ENCODE measurements at places on chromosomes 6 and 20.

DNA sequence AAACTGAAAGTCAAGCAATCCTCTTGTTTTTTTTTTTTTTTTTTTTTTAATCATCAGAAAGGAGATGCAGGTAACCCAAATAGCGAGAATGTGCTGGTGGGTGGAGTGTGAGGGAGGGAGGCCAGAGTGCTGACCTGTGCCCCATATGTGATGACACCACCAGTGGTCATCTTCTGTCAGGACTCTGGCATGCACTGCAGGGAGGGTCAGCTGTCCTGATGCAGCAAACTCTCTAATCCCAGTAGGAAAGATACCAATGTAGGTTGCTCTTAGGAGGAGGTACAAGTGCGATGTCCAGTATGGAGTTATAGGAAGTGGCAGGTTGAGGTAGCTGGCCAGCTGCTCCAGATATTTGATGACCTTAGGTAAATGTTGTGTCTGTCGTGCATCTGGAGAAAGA lies 2.8 kb upstream of the CST4 start:
- DNase-seq = no peak

GRCh38 chr6:147176795-147177194 lies 27.4 kb upstream of the STXBP5 start:
- DNase-seq = no peak

DNA sequence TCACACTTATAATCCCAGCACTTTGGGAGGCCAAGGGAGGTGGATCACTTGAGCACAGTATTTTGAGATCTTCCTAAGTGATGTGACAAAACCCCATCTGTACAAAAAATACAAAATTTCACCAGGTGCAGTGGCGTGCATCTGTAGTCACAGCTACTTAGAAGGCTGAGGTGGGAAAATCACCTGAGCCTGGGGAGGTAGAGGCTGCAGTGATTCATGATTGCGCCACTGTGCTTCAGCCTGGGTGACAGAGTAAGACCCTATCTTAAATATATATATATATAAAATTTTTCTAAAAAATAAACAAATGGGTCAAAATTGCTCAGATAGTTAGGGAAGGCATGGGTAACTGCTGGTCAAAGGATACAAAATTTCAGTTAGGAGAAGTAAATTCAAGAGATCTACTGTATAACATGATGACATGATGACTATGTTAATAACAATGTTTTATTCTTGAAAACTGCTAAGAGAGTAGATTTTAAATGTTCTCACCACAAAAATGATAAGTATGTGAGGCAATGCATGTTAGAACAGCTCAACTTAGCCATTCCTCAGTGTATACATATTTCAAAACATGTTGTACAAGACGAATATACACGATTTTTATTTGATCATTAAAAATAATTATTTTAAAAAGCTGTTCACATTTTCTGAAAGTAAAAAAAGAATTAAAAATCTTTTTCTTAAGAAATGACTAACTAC lies 24.4 kb downstream of the TBC1D32 start:
- DNase-seq = no peak

DNA sequence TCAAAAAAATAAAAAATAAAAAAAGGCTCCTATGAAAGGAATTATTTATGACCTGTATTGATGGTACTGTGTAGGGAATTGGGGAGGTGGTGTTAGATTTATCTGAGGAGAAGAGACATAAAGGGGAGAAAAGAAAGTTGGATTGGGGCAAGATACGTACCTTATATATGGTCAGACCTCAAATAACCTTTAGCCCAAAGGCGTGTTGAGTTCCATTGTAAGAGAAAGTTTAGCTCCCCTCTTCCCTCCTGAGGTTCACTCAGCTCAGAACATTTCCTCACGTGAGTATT lies 296.9 kb downstream of the ADGB start:
- no peak for DNase-seq

DNA sequence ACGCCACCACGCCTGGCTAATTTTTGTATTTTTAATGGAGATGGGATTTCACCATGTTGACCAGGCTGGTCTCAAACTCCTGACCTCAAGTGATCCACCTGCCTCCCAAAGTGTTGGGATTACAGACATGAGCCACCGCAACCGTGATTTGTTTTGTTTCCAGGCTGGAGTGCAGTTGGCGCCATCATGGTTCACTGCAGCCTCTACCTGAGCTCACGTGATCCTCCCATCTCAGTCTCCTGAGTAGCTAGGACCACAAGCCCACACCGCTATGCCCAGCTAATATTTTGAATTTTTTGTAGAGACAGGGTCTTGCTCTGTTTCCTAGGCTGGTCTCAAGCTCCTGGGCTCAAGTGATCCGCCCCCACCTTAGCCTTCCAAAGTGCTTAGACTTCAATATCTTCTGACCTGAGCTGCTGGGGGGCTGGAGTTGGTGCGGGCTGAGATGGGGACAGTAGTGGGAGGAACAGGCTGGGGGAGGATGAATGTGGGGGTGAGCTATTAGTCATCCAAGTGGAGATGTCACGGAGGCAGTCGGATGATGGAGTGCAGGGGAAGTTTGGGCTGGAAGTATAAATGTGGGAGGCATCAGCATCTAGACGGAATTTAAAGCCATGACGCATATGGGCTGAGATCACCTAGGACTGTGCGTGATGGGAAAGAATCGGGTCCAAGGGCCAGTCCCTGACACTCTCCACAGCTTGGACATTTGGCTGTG lies 23.1 kb upstream of the ZMYND8 start:
- no peak for DNase-seq

DNA sequence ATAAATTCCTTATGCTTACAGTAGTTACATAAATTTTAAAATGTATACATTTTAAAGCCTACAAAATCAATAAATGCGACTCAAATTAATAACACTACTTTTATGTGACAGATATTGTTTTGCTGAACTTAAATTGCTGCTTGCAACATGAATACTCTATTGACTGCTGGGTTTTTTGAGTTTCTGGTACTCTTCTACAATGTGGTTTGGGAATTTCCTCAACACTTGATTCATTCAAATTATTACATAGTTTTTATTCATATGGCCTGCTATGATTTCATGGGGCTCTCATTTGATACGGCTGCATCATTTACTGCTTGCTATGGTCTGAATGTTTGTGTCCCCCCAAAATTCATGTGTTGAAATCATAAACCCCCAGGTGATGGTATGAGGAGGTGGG lies 2.3 kb upstream of the TXLNB start:
- no peak for DNase-seq

DNA sequence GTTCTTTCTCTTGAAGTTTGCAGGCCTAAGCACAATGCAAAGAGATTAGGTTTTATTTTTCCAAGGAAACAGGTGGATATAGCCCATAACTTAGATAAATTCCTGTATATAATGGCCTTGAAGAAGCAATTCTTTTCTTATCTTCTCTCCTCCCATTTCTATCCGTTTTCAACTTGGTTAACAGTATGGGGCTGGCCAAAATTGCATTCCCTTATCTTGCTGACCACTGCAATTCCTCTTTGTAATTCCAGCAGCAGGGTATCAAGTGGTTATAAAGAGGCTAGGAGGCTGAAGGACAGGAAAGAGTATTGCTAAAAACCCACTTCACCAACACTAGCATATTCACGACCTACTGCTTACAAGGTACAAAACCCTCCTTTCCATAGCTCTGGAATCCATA lies 643.5 kb upstream of the ID4 start:
- no peak for DNase-seq

DNA sequence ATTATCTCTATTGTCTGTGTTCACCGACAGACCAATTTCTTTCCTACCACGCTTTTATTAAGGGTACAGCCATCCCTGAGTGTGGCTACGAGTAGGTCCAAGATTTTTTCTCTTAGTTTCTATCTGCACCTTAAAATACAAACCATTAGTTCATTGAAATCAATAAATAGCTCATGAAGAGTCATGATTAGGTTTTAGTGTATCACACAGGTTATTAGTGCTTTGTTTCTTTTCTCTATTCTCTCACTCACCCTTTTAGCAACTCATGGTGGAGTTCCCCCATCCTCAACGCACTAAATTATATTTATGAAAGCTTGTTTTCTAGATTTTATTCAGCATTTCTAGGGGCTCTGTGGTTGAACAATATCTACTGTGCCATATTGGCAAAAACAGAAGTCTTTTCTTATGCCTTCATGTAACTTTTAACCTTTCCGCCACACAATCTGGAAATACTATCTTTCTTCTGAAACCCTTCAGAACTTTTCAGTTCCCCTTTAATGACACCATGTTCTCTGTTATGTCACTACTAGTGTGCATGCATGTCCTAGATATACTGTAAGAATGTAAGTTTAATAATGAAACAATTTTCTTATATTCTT lies 128.2 kb upstream of the LAMA2 start:
- DNase-seq = peak; percentile 55

DNA sequence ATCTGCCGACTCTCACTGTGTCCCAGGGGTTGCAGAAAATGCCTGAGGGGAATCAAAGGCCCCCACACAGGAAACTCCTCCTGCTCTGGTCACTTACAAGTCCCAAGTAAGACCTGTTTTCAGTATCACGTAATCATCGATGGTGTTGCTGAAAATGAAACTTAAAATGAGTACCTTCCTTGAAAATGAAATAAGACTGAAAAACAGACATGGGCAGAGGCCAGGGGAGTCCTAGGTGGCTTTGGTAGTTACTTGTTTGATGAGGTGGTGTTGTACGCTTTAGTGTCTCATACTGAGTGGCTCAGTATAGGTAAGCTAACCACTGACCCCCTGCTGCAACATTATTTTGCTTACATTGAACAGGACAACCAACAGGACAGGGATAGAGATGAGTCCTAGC lies 43.0 kb upstream of the SYNCRIP start:
- peak; percentile 55 for DNase-seq

- no peak for DNase-seq
Measured at GRCh38 chr20:2918096-2919049, 45.1 kb downstream of the PTPRA start.

Measured in GM12864 (cell line).